ENCODE measurements at places on chromosomes 12 and 14.

DNA sequence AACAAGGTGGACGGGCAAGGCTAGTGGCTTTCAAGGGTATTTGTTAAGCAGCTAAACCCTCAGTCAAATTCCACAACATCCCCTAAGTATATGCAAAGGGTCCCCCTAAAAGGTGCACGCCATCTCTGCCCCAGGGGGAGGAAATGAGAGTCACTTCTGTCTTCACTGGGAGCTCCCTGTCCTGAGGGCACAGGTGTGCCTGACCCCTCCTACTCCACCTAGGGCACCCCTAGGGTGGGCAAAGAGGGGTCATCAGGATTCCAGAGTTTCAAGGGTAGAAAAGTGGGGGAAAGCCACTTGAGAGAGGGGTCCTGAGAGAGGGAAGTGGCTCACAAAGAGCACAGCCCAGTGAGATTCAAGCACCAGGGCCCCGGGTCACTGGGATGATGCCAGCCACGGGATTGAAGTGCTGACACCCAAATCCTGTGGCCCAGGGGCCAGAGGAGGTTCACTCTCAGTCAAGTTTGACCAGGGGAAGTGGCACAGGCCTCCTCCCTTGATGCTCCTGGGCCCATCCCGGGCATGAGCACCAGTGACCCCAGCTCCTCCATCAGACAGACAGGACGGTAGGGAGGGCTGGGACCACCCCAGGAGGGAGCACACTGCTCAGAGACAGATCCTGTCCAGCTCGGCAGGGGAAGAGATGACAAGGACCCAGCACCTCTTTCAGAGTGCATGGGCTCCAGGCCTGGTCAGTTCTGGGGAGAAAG lies 82.3 kb upstream of the BCL11B start:
- DNase-seq: no peak

- DNase-seq: no peak
Measured at GRCh38 chr12:101885912-101886561, 8.7 kb downstream of the DRAM1 start.

DNA sequence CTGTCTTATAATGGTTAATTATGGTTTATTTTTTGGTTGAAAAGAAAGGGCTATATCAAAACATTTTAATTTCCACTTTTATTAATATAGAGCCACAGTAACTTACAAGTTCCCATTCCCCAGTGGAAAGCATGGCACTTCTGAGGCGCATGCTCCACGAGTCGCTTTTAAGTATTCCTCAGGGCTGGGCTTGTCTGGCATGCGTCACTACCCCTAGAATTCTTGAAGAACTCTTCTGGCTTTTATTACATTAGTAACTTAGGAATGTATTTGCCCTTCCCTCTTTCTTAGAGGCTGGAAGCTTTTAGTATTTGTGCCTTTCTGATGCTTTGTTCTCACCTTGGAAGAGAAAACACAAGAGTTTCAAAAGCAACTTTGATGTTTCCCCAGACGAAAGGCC lies 81.1 kb downstream of the ESR2 start:
- DNase-seq: no peak

DNA sequence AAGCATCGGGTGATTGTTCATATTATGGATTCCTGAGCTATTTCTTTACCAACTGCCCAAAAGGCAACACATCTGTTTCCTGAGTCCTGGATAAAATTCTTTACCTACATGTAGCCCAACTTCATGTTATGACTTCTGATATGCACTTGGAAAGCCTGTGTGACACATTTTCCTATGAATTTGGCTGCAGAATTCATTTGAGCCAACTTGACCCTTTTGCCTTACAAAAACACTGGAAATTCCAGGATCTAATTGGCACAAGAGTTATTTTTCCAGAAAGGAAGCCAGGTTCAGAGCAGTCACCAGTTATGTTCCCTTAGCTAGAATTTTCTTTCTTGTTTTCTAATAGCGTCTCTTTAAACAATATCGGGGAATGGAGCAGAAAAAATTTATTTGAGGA lies 202.5 kb upstream of the LRIG3 start:
- DNase-seq: no peak

GRCh38 chr14:51059032-51059431 lies 35.9 kb downstream of the TRIM9 start:
- DNase-seq: no peak

GRCh38 chr12:77013091-77013490 lies 52.3 kb downstream of the E2F7 start:
- no peak for DNase-seq

- no peak for DNase-seq
Measured at GRCh38 chr12:111819191-111820158, 22.6 kb upstream of the MAPKAPK5 start.

DNA sequence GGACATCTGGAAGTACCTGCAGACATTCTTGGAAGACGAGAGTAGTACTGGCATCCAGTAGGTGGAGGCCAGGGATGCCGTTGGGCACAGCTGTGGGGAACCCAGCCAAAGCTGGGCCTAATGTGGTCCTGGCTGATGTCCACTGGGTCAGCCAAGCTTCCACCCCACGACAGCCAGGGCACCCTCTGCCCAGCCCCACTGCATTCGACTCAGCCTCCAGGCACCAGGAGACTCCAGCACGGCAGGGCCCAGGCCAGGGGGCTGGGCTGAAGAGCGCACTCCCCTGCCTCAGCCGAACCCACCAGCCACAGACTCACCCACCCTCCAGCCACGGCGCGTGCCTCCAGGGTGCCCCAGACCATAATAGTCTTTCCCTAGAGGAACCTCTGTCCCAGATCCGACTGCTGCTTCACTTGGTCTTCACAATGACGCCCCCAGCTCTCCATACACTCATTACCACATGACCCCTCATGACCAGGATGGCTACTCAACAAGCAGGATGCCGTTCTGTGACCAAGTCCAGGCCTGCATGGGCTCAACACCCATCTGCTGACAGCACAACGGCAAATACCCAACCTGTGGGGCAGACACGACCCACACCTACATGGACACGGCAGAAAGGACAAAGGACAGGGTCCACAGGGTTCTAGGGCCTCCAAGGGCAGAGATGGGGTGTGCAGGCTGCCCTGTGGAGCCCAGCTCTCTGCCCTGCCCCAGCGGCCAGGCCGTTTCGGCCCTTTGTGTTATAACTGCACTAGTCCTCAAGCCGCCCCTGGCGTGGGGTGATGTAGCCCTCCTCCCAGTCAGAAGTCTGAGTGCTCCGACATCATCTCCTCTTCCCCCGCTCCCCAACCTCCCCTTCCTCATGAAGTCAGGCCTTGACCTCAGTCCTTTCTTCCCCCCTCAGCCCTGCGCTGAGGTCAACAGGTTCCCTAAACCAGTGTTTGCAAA lies 22.8 kb downstream of the ITPK1 start:
- no peak for DNase-seq

- no peak for DNase-seq
Measured at GRCh38 chr12:88383405-88383804, 196.9 kb downstream of the KITLG start.

DNA sequence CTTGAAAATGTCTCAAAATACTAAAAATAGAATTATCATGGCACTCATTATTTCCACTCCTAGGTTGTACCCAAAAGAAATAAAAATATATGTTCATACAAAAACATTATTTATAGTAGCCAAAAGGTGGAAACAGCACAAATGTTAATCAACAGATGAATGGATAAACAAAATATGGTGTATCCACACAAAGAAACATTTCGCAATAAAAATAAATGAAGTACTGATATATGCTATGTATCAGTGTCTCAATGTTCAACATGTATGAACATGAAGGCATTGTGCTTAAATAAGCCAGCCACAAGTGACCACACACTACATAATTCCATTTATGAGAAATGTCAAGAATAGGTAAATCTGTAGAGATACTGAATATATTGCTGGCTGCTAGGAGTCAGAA lies 40.9 kb downstream of the FOXG1 start:
- no peak for DNase-seq

- DNase-seq: no peak
Measured at GRCh38 chr12:118884226-118884625, 97.1 kb upstream of the SRRM4 start.

- no peak for DNase-seq
Measured at GRCh38 chr12:114371250-114371649, 34.7 kb downstream of the TBX5 start.

DNA sequence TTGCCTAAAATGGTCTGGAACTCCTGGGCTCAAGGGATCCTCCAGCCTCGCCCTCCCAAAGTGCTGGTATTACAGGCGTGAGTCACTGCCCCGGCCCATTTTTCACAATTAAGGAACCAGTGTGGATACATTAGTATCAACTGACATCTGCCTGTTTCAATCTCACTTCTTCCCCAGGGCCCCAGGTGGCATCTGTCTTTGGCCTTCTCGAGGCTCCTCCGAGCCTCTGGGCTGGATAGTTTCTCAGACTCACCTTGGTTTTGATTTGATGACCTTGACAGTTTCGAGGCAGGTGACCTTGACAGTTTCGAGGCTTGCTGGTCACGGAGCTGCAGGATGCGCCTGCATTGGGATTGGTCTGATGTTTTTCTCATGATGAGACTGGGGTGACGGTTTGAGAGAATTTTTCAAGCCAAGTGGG lies 41.0 kb upstream of the NCOR2 start:
- DNase-seq: no peak

DNA sequence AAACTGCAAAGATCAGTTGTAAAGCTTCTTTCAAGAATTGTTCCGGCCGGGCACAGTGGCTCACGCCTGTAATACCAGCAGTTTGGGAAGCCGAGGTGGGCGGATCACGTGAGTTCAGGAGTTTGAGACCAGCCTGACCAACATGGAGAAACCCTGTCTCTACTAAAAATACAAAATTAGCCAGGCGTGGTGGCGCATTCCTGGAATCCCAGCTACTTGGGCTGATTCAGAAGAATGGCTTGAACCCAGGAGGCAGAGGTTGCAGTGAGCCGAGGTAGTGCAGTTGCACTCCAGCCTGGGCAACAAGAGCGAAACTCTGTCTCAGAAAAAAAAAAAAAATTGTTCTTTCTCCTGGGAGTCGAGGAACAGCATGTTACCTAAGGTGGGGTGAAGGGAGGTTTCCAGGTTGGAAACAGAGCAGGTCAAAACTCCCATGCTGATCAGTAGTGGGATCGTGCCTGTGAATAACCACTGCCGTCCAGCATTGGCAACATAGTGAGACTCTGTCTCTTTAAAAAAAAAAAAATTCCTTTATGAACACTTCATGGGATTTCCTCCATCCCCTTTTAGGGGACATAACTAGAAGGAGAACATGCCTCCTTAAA lies 13.9 kb downstream of the FBXO34 start:
- no peak for DNase-seq

- DNase-seq: no peak
Measured at GRCh38 chr14:39109893-39110715, 4.0 kb upstream of the GEMIN2 start.

- no peak for DNase-seq
Measured at GRCh38 chr14:74984236-74985027, 18.3 kb upstream of the EIF2B2 start.

DNA sequence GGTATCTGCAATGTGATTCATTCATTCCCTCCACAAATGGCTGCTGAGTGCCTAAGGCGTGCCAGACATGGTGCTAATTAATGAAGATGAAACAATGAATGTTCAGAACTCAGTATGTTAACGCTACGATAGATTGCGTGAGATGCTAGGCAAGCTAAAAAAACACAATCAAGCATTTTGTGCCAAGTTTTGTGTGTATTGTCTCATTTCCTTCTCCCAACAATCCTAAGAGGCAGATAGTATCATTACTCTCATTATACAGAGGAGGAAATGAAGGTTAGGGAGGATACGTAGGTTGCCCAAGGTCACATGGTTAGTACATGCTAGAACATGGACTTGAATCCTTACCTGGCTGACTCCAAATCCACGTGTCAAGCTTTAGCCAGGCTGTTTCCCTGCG lies 264.4 kb downstream of the EFCAB11 start:
- DNase-seq: no peak

GRCh38 chr14:61184112-61184511 lies 97.0 kb downstream of the TMEM30B start:
- no peak for DNase-seq

- no peak for DNase-seq
Measured at GRCh38 chr14:22994762-22995275, 12.5 kb upstream of the AJUBA start.

- DNase-seq: no peak
Measured at GRCh38 chr12:74334780-74335179, 202.9 kb upstream of the ATXN7L3B start.

GRCh38 chr12:25434515-25434914 lies 118.6 kb downstream of the LMNTD1 start:
- no peak for DNase-seq

- no peak for DNase-seq
Measured at GRCh38 chr14:38838049-38838978, 264.7 kb downstream of the SEC23A start.

- DNase-seq: peak; percentile 82
Measured at GRCh38 chr12:56630180-56630632, at the start of gene BAZ2A. Gene BAZ2A (minus strand): TSS chr12:56630326. CDS start chr12:56617530, 12,796 bp downstream.

GRCh38 chr12:77364400-77364799 lies 299.0 kb upstream of the E2F7 start:
- DNase-seq: no peak

GRCh38 chr14:56115976-56116893 lies 2.0 kb upstream of the PELI2 start:
- no peak for DNase-seq

DNA sequence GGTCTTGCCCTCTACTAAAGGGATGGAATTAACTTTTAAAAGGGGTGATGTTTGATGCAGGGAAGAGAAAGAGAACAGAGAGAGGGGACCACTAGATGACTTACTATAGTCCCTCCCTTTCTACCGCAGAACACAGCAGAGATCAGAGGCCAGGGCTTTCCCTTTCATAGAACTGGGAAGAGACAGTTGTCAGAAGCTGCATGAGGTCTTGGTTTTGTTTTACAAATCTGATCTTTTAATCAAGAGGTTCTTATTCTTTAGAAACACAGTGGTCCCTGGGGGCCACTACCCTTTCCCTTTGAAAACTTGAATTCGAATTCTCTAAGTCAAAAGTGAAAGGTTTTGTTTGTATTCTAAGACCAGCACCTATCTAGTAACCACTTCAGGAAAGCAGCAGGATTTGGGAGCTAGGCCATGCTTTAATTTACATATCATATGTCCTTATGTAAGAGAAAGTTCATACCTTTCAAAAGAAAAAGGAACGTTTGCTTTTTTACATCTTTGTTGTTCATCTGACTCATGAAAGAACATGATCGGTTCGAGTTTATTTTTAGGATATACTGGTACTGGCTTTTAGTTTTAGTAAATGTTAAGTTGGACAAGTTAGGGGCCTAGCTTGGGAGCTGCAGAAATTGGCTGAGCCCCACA lies 6.3 kb downstream of the FBXL14 start:
- no peak for DNase-seq

DNA sequence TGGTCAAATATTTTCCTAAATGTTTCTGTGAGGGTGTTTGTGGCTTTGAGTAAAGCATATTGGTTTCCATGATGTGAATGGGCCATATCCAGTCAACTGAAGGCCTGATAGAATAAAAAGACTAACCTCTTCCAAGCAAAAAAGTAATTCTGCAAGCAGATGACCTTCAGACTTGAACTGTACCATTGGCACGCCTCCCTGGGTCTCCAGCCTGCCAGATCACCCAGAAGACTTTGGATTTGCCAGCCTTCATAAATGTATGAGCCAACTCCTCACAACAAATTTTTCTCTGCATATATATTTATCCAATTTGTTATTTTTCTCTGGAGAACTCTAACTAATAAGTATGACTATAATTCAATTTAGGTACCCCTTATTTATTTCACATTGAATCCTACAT lies 190.3 kb downstream of the KIF21A start:
- DNase-seq: no peak
